ENCODE measurements at places on chromosomes 7 and 10.

- DNase-seq: no peak
Observed at GRCh38 chr7:157529768-157530560, 193.2 kb downstream of the DNAJB6 start.

DNA sequence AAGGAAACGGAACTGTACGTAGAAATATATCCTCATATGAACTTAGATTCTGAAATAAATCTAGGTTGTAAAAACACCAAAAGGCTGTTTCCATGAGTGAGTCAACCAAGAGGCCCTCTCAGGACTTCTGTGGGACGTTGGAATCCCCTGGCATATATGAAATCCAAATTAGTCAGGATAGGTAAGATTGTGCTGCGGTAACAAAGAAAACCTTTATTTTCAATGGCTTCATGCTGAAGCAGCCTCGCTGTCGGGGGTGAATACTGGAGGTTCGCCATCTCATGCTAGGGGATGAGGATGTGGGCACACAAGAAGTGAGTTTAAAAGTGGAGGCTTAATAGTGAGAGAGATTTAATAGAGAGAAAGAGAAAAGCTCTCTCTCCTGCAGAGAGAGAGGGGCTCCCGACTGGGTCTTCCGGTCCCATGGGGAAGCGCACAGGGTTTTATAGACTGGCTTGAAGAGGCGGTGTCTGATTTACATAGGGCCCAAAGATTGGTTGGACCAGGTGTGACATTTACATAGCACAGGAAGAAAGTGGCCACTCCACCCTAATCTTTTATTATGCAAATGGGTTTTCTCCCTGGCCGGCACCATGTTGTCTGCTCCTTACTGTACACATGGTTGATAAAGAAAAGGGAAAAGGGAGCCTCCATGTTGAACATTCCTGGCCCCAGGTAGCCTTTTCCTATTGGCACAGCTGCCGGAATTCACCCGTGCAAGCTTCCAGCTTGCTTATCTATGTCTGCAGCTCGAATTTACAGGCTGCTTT is 52.3 kb upstream of the SEPHS1 start:
- no peak for DNase-seq

- no peak for DNase-seq
Observed at GRCh38 chr10:3186368-3186767, 13.8 kb upstream of the PITRM1 start.

DNA sequence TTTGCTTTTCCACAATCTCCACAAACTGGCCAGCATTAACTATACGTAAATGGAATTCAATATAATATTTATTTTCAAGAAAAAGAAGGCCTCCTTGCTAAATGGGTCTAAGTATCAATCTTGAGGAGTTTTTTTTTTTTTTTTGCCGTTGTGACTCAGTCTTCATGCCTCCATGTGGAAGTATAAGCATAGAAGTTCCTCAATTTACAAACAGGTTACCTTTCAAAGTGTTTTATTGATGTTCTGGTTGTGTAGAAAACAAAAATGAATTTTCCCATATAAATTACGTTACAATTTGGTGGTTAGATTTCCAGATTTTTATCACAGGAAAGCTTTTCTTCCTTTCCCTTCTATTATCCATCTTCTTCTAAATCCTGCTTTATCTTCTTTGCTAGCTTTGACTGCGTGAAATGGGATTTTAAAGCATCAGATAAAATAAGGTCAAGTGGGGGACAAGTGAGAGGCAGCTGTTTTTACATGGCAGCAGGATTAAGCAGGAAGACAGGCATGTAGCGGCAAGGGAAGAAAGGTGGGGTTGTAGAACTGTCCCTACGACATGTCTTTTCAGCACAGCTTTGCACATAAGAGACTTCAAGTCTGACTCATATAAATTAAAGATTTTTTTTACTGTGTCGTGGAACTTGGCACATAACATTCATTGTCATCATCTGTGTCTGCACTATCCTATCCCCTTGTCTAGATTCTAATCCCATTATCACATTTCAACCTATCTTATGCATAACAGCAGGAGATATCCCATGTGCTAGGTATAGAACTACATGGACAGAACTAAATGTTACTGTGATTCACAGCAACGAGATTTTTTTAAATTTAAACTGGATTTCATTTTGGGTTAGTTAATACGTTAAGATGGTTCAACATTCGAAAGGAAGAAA is 135.3 kb upstream of the FAM3C start:
- DNase-seq: no peak

DNA sequence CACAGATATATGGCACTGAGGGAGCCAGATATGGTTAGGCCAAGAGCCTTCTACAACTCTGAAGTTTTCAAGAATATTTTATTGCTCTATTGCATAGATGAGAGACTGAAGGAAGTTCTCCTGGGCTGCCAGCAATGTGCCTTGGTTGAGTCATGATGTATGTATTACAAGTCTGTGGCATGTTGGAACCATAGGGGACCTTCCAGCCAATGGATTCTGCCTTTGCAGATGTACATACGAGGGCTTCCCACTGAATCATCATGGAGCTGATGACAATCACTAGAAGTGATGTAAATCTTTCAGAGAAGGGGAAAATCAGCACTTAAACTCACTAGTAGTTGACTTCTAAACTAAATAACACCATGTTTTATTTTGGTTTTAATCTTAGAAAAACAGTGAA is 419.5 kb downstream of the PHTF2 start:
- no peak for DNase-seq

- DNase-seq: no peak
Observed at GRCh38 chr7:114432703-114433102, 18.1 kb downstream of the FOXP2 start.

GRCh38 chr10:34908481-34908880 is 93.4 kb upstream of the PARD3 start:
- no peak for DNase-seq

DNA sequence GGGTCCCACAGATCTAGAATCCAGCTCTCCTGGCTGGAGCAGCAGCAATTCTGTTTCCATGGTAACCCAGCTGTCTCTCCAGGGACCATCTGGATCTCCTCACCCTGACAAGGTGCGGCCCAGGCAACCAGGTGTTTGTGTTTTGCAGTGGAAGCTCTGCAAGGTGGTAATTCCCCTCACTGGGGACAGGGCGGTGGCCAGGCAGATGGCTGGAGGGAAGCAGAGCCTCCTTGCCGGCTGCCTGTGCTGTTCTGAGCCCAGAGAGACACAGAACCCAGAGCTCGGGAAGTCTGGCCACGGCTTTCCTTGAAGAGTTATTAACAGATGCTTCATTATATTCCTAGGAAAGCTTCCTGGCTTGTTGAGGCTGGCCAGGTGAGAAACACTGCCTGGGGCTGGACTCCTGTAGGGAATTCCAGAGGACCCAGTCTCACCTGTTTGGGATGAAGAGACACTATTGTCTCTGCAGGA is 118.2 kb upstream of the PPIF start:
- peak; percentile 76 for DNase-seq

- peak; percentile 72 for DNase-seq
Observed at GRCh38 chr10:66925896-66926715, at the start of gene LRRTM3. TSS of gene LRRTM3 (plus strand) at chr10:66926036.

- DNase-seq: peak; percentile 40
Observed at GRCh38 chr10:21675157-21675796, 141.2 kb downstream of the MLLT10 start.

DNA sequence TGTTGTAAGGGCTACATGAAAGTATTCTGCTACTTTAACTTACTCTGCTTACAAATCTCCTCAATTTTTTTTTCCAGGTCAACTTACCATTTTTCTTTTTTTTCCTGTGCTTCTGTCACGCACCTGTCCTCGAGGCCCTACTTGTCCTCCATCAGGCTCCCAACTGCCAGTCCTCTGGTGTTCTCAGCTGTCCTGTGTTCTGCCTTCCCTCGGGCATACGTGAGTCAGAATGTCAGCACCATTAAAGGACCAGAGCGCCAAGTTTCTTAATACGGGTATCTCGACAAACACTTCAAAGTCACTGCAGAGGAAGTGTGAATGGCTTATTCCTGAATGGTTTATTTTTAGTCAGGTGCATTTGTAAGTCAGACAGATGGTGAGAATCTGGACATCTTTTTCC is at the start of gene TEX47:
Gene TEX47, minus strand, starts transcription at position 185 of the 400 bp plus-strand sequence. CDS start 795 bp downstream, outside the sequence.
- no peak for DNase-seq

DNA sequence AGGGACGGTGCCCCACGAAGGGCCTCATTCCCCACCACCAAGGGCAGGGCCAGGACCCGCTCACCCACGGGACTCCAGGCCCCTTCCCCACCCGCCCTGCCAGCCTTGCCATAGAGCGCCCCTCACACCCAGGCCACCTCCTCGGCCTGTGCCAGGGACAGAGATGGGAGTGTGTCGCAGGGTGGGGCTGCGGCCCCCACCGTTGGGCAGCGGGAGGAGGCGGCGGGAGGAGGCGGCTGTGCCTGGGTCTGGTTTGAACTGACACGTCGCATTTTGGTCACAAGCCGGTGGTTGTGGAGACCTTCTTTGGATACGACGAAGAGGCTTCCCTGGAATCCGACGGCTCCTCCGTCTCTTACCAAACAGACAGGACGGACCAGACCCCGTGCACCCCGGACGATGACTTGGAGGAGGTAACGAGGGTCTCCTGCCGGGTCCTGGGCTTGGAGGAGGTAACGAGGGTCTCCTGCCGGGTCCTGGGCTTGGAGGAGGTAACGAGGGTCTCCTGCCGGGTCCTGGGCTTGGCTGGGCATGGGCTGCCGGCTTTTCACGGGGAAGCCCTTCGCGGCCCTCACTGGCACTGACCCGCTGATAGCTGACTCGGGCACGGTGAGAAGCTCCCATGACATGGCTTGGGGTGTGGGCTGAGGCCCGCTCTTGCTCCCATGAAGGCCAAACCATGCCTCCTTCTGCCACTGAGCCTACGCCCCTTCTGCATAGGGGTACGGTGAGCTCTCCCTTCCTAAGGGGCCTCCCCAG is 46.4 kb upstream of the DPYSL4 start:
- DNase-seq: peak; percentile 3

GRCh38 chr7:80439894-80440821 is 71.7 kb downstream of the GNAT3 start:
- DNase-seq: peak; percentile 45

- DNase-seq: peak; percentile 74
Observed at GRCh38 chr10:29102233-29102632, 186.6 kb upstream of the LYZL1 start.

GRCh38 chr7:28389504-28390395 is 22.6 kb upstream of the CREB5 start:
- DNase-seq: peak; percentile 19

- DNase-seq: peak; percentile 33
Observed at GRCh38 chr10:29804025-29804852, 169.5 kb upstream of the SVIL start.

GRCh38 chr7:70389531-70390151 is 742.3 kb upstream of the GALNT17 start:
- no peak for DNase-seq

DNA sequence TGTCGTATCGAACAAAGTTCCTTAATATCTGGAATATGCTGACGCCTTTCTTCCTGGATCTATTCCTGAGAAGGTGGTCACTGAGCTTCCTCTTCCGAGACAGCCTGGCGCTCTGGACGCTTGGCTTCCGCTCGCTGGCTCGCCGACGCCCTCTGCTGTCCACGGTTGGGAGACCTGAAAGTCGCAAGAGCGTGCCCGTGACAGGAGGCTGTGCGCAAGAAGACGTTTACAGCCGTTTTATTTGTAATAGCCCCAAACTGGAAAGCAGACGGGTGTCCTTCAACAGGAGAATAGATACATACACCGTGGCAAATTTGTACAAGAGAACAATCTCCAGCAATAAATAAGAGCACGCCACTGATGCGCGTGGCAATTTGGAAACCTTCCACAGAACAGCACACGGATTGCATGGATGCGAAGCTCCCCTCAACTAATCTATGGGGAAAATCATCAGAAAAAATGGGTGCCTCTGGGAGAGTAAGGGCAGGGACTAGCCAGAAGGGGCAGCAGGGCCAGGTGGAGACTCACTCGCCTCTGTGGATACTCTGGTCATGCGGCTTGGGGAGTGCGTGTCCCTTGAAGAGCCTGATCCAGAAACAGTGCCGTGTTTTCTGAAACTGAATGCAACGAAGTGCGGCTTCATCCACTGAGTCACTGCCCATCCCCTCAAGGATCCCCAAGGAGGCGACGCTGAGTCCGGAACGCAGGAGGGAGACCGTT is 41.5 kb upstream of the BNIP3 start:
- peak; percentile 83 for DNase-seq

DNA sequence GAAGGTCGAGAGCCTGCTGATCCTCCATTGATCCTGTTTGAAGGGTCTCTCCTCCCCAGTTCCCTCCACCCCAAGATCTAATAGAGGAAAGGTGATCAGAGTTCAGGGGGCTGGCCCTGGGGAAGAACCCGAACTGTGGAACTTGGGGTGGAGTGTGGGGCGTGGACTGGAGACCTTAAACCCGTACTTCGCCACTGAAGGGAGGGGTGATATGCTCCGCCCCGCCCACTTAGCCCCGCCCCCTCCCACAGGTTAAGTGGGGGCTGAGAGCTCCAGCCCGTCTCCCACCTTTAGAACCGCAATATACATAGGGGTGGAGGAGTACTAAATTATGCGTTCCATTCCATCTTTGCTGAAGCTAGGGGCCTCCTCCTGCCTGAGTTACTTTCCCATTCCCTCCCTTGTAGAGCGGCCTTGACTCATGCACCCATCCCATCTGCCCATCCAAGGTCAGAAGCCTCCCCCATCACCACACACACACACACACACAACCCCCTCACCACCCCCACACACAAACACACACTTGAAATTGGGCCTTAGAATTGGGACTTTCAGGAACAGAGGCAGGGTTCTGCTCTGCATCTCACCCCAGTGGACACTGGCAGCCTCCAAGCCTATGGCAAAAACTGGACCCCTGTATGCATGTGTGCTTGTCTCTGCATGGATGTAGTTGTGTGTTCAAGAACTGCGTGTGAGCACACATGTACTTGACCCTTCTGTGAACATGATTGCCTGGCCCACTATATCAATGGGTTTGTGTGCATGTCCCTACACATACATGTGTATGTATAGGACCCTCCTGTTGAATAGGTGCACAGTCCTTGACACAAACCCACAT is 991 bp downstream of the SEMA4G start:
- DNase-seq: no peak

DNA sequence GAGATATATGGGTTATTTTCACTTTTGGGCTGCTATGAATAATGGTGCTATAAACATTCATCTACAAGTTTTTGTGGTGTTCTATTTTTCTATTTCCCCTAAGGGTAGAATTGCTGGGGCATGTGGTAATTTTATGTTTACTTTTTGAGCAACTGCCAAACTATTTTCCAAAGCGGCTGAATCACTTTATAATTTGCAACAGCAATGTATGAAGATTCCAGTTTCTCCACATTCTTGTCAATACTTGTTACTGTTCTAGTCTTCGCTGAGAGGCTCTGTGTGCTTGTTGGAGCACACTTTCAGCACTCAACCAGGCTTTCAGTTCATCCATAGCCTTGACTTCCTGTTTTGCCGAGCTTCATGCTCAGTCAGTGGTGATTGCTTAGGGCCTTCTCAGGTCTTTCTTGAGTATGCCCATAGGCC is 39.0 kb downstream of the ADK start:
- DNase-seq: no peak
